ENCODE measurements at places on chromosomes 4 and X.

- no peak for DNase-seq
Measured at GRCh38 chr4:19707876-19708275, 543.8 kb upstream of the SLIT2 start.

GRCh38 chr4:110475881-110476818 is at the start of gene ENPEP:
ENPEP (plus strand) TSS chr4:110476155; CDS start chr4:110476415, 260 bp downstream.
- DNase-seq, result no peak

- DNase-seq, result no peak
Measured at GRCh38 chr4:3250956-3251690, 2.2 kb downstream of the MSANTD1 start.

DNA sequence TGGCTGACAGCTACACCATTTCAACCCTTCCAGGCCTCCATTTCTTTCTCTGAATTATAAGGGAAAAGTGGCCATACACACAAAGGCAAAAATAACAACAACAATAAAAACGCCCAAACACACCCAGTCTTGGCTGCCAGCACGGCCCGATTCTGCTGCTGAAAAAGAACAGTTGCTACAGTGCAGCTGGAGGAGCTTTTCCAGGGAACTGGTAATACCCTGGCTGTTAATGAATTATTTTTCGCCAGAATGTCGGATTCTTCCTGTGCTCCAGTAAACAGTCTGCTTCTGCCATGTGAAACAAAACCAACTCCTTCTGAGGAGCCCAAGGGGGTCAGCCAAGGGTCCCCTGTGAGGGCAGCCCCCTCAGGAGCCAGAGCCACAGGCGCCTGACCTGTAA is 6.6 kb downstream of the RAI2 start:
- no peak for DNase-seq

DNA sequence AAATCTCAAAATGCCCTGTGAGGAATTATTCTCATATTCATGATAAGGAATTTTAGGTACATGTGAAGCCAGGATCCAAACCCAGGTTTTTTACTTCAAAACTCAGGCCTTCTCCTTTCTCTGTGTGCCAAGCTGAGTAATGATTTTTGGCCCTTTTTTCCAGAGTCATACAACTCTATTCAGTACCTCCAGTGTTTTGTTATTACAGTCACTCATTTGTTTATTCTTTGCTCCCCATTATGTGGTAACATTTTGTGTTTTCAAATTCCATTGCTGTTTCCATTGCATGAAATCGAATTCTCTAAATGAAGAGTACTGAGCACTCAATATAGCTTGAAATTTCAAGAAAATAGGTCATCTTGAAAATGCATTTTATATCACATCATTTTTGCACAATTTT is 315.4 kb downstream of the NR3C2 start:
- DNase-seq, result no peak

- no peak for DNase-seq
Measured at GRCh38 chr4:26473893-26474292, 16.4 kb downstream of the CCKAR start.

DNA sequence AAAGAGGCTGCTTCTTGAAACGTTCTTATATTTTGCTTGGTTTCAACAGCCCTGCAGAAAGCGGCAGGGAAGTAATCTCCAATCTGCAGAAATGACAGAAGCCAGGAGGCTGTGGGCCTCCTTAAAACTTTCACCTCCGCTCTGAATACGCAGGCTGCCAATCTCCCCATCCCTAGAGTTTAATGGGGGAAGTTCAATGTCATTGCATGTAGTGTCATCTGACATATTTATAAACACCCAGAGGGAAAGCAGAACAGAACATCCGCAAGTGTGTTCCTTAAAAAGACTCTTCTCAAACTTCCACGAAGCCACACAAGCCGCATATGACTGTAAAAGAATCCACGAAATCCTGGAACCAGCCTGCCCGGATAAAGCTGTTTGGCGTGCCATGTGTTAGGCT is 148.8 kb upstream of the TBL1X start:
- DNase-seq, result no peak

- peak; percentile 42 for DNase-seq
Measured at GRCh38 chrX:119488749-119489148, 20.5 kb downstream of the SLC25A5 start.

- no peak for DNase-seq
Measured at GRCh38 chrX:40867352-40867751, 132.0 kb upstream of the MED14 start.

GRCh38 chr4:15851969-15852368 is 73.8 kb downstream of the CD38 start:
- DNase-seq, result no peak

DNA sequence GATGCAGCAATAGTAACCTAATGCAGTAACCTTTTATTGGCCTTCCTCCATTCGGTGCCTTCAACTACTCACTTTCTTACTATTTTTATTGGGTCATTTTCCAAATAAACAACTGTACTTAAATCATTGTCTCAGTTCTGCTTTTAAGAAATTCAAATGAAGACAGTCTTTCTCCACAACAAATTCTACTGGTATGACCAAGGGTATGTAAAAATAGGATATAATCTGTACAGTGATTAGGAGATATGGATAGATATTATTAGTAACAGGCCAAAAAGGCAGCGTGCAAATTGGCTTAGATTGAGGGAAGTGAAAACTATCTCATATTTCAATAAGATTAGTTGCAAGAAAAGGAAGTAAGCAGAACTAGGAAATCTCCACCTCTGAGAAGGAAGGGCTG is 177.4 kb upstream of the PPP1R2C start:
- DNase-seq, result no peak

DNA sequence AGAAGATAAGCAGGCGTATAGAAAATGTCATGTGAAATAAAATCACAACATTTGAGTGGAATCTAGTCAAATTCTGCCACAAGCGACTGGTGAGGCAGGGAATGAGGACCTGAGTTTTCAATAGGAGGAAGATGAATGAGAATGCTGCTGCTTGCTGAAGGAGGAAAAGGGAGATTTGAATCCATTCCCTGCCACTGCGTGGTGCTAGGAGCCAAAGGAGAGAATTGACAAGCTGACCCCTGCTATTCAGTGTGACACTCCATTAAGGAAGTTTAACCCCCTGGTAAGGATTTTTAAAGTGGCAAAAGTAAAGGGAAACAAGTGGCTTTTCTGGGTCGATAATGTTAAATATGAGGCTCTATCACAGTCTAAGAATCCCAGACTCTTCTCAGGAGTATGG is 314.0 kb downstream of the NAF1 start:
- DNase-seq, result no peak

DNA sequence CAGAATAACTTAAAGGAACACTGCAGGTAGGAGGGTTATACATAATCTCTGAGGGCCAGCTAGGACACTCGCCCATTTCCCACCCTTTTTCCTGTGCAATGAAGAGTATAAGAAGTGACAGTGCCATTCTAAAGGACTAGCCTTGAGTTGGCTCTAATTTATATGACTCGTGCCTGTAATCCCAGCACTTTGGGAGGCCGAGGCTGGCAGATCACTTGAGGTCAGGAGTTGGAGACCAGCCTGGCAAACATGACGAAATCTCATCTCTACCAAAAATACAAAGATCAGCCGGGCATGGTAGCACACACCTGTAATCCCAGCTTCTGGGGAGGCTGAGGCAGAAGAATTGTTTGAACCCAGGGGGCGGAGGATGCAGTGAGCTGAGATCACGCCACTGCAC is 4.4 kb downstream of the TBC1D1 start:
- no peak for DNase-seq

GRCh38 chr4:101693842-101694398 is 96.6 kb upstream of the BANK1 start:
- peak; percentile 48 for DNase-seq

GRCh38 chrX:132071254-132071653 is 48.2 kb downstream of the STK26 start:
- no peak for DNase-seq

DNA sequence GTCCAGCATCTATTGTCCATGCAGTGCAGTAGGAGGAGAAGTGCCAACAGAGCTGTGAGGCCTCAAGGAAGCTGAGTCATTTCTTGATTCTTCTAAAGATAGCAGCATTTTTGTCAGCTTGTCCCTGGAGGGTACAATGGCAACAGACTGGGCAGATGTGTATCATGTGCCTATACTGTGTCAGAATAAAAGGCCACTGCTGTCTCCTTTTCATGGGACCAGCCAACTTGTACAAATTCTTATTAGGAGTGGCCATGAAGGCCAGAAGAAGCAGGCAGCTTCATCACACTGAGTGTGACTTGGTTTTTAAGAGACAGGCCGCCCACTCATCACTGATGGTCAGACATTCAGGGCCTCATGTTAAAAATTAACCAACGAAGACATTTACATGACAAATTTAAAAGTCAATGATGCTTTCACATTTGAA is 185.0 kb upstream of the FAM241A start:
- no peak for DNase-seq

GRCh38 chr4:106775636-106776035 is 260.5 kb downstream of the DKK2 start:
- DNase-seq, result no peak

GRCh38 chr4:23297327-23297726 is 592.5 kb downstream of the PPARGC1A start:
- DNase-seq, result no peak

DNA sequence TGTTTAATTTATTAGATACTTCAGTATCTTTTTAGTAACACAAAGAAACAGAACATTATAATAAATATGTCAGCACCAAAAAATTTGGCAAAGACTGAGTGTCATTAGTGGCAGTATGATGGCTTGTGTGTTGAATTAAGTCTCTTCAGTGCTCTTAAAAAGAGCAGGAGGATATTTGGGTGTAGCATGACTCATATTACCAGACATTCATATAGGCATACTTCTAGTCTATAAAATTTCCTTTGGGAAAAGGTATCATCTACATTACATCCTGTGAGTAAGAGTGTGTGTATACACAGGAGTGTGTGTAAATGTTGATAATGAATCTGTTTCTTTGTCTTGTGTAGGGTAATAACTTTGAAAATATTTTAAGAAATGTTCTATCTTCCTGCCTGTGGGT is 135.7 kb downstream of the CNKSR2 start:
- DNase-seq, result peak; percentile 19

GRCh38 chrX:16788477-16788876 is 2.2 kb downstream of the TXLNG start:
- no peak for DNase-seq

DNA sequence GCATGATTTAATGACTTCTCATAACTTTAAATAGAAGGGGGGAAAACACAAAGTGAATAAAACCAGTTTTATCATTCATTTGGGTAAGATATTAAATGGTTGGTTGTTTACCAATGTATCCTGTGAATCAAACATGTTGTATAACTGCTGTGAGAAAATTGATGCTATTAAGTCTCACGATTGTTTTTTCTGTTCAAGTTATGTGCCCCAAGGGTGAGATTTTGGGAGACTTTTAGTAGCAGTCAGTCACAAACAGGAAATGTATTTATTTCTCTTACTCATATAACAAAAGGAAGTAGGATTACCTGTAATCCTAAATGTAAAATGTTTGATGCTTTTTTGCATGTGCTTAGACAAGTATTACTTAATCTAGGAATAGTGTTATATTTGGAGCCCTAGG is 39.2 kb downstream of the MTHFD2L start:
- no peak for DNase-seq

- DNase-seq, result peak; percentile 64
Measured at GRCh38 chr4:11468901-11469300, 40.2 kb upstream of the HS3ST1 start.

DNA sequence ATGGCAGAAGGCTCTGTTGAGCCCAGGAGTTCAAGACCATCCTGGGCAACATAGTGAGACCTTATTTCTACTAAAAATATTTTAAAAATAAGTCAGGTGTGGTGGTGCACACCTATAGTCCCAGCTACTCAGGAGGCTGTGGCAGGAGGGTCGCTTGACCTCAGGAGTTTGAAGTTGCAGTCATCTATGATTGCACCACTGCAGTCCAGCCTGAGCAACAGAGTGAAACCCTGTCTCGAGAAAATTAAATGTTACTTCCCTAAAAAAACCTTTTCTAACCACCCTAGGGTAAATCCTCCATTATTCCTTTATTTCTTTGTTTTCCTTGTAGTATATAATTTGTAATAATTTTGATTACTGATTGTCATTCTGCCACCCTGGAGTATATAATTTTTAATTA is 7.9 kb downstream of the FAM200B start:
- no peak for DNase-seq
